ENCODE measurements at places on chromosomes 5 and 9. TPM values are rescaled to one million over a fixed set of nuclear protein-coding genes. Genes with fewer than 3 reads are reported as not detected.

PCDHGB4 gene
- total RNA-seq, result 10.6 TPM

RALGPS1 gene
- 3.9 TPM for total RNA-seq

ARL14EPL gene
- under 0.01 TPM for total RNA-seq

TMEM252 gene
- not detected for total RNA-seq

PCDHA9 gene
- total RNA-seq, result under 0.01 TPM

DNA sequence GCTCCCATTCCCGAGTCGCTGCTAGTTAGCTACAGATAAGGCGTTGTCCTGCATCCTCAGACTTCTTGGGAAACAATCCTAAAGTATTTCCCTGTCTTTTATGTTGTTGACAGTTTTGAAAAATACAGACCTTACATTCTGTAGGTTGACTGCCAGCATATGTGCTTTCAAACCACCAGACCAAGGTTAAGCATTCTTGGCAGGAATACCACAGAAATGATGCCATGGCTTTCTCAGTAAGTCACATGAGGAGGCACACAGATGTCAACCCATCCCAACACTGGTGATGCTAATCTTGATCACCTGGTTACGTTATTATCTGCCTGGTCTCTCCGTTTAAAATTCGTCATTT lies 871 bp downstream of the GLE1 start:
- DNase-seq, result no peak

DNA sequence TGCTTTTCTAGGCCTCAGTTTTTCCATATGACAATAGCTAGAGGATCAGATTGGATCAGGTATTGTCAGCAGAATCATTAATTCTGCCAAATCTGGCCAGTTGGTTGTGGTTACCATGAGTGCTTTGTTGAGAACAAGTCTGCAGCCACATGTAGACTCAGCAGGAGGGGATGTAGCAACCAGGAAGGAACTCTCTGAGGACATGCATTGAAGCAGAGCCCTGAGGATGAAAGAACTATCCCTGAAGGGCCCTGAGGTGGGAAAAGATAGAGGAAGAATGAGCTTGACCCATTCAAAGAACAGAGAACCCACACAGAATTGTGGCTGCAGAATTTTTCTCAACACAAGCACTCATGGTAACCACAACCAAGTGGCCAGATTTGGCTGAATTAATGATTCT lies 60.1 kb upstream of the AFAP1L1 start:
- no peak for DNase-seq

DNA sequence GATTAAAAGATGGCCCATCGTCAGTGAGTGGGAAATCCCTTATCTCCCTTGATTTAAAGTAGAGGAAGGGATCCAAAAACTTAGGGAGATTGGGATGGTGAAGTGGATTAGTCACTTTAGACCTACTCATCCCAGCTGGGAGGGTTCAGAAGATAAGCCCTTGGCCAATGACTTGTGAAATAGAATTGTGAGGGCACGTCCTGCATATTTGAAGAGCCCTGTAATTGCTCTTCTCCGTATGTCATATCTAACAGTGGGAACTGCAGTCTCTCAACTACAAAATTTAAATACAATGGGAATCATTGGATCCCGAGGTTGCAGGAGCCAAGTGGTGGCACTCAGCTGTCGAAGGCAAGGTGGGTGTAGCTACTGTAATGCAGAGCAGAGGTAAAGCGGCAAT lies 65.4 kb upstream of the C9orf72 start:
- no peak for DNase-seq

DNA sequence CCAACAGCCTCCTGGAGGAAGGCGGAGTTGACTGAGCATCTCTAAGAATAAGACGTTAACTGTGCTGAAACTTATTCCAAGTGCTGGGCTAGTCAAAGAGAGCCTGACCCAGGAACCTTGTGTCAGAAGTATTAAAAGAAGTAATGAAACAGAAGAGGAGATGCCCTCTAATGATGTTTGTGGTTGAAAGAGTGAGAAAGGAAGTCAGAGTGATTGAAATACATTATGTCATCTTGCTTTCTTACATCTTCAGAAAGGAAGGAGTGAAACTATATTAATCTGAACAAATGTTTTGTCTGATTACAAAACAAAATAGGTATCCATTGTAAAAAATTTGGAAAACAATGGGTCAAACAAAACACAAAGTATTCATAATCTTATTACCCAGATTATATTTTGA lies 460.7 kb downstream of the NTRK2 start:
- DNase-seq, result no peak

DNA sequence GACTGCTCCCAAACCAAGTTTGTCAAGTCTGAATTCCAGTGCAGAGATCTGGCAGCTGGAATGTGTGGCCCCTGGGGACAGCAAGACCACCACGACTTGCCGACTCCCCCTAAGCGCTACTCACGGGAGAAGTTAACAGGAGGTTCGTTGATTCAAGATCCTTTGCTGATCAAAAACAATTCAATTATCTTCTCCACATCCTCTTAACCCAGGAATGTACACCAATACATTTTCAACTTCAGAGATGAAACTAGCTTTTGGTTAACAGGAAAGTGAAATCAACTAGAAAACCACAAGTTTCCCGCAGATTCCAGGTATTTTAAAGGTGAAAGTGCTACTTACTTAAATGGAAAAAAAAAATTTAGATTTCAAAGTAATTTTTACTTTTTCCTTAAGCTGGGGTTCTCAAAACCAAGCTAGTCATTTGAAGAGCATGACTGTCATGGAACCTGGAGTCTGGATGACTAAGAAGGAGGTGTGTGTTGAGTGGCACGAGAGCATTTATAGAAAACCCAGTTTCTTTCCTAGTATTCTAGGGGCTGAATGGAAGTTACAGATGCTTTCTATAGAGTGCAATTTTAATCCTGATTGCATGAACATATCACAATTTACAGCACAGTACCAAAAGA lies 257.5 kb upstream of the PANK3 start:
- DNase-seq, result no peak
